ENCODE measurements at places on chromosomes 7 and 10. TPM values are rescaled to one million over a fixed set of nuclear protein-coding genes. Genes with fewer than 3 reads are reported as not detected.

DNA sequence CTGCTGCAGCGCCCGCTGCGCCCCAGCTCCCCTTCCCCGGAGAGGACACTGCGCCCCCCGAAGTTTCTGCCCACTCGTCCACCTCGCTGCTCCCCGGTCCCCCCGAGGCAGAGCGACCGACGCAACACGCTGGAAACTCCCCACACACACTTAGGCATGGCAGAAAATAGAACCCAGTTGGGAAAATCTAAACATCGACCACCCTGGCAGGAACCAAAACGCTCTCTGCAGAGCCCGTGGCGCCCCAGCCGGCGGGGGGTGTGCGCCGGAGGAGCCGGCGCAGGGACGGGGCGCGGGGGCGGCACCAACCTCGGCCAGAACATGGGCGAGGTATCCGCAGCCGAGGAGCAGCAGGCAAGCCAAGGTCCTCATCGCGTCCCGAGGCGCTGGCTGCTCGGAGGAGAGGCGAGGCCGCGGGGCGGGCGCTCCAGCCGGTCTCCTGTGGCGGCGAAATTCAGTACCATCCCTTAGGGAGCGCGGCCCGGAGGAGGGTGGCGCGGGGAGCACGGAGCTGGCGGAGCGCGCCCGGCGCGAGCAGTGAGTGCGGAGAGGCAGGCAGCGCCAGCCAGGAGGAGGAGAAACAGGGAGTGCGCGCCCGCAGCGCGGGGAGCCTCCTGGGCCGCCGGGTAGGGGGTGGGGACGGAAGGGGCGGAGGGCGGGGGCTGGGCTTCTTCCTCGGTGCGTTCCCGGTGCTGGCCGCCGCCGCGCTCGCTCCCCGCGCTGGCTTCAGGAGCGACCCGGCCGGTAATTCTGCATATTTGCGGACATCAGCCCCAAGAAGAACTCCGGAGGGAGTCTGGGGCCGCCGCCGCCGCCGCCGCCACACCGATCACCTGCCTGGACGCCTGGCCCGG, 789 bp downstream of the PDGFA start:
- peaks cover 35% of the 10 kb centered on the region for H3K4me1 ChIP-seq
- no peaks in the 10 kb centered on the region for H3K27me3 ChIP-seq
- no peaks in the 10 kb centered on the region for H3K36me3 ChIP-seq
- peak overlapping the region; percentile 84 for H3K4me3 ChIP-seq
- peak overlapping the region; percentile 77 for H3K27ac ChIP-seq

The PRKAR2B gene
- 0.87 TPM for total RNA-seq

DNA sequence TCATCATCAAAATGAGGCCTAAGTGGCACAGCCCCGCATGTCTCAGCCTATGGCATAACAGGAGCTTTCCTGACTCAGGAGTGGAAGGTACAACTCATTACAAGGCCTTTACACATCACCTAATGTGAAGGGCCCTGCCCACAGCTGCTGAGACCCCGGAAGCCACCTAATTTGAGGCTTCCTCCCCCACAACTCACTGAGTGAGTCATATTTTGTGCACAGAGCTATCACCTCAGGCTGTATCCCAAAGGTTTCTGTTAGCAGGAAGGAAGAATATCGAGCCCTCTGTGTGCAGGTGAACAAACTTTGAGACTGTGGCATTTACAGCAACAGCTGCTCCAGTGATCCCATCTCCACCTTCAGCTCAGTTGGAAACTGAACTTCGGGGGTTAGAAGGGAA, 20.6 kb downstream of the HTR5A start:
- H3K4me3 ChIP-seq, result no peak overlapping the region
- peaks cover 2% of the 10 kb centered on the region for H3K27me3 ChIP-seq
- no peak for DNase-seq
- no peak overlapping the region for H3K27ac ChIP-seq

- H3K36me3 ChIP-seq, result peaks cover 1% of the 10 kb centered on the region
- no peaks in the 10 kb centered on the region for H3K27me3 ChIP-seq
- H3K4me3 ChIP-seq, result no peak overlapping the region
- DNase-seq, result no peak
- H3K27ac ChIP-seq, result no peak overlapping the region
Measured at GRCh38 chr7:90701771-90702170, 105.7 kb downstream of the CDK14 start.

The AEBP1 gene
- 242 TPM for total RNA-seq

GRCh38 chr10:61475449-61475873, 22.3 kb upstream of the TMEM26 start:
- no peaks in the 10 kb centered on the region for H3K27me3 ChIP-seq
- H3K4me3 ChIP-seq, result peak overlapping the region; percentile 14
- H3K27ac ChIP-seq, result peak overlapping the region; percentile 32
- H3K4me1 ChIP-seq, result peaks cover 26% of the 10 kb centered on the region

DNA sequence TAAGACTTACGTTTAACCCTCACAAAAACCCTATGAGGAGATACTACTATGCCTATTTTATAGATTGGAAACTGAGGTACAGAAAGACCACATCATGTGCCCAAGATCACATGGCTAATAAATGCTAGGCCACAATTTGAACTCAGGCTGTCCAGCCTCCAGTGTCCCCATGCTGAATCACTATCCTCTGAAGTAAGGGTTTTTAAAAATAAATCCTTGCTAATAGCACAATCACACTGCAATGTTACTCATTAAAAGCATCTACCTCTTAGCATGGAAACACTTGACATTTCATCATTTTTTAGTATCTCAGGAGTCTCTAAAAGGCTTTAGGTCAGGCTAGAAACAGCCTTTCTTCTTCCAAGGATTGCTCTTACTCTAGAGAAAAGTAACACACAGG, 50.0 kb upstream of the PPP1R3C start:
- H3K4me1 ChIP-seq, result peaks cover 17% of the 10 kb centered on the region
- H3K4me3 ChIP-seq, result no peak overlapping the region
- H3K27me3 ChIP-seq, result no peaks in the 10 kb centered on the region
- no peak for DNase-seq
- peak overlapping the region; percentile 60 for H3K27ac ChIP-seq

The RADIL gene
- total RNA-seq, result 1.2 TPM

GRCh38 chr7:5443678-5444077, 20.0 kb upstream of the TNRC18 start:
- peaks cover 3% of the 10 kb centered on the region for H3K36me3 ChIP-seq
- no peak overlapping the region for H3K4me3 ChIP-seq
- no peak for DNase-seq
- H3K27ac ChIP-seq, result no peak overlapping the region
- H3K27me3 ChIP-seq, result no peaks in the 10 kb centered on the region
- H3K4me1 ChIP-seq, result peaks cover 6% of the 10 kb centered on the region

- no peaks in the 10 kb centered on the region for H3K27me3 ChIP-seq
- no peak for DNase-seq
- no peak overlapping the region for H3K4me3 ChIP-seq
- H3K4me1 ChIP-seq, result no peaks in the 10 kb centered on the region
Measured at GRCh38 chr7:44390701-44391100, 65.3 kb upstream of the CAMK2B start.

DNA sequence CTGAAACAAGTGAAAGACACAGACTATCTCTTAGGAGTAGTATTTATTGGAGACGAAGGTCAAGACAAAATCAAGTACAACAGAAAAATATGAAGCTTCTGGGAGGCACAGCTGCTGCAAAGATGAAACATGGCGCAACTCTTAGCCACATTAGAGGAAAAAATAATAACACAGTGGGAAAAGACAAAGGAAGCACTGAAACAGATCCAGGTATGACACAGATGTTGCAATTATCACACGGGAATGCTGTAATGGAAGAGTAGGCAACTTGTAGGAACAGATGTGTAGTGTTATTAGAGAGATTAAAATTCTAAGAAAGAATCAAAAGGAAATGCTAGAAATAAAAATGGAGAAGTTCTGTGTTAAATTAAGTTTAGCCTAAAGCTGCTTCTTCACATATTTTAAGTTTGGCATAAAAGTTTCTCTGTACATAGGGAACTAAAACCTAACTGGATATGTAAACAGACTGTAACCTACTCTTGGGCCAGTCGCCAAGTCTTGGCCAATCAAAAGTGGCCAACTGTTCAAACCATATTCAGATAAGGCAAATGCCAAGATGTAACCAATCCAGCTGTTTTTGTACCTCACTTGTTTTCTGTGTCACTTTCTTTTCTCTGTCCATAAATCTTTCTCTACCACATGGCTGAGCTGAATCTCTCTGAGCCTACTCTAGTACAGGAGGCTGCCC, 1132.0 kb upstream of the LRRTM3 start:
- H3K27ac ChIP-seq, result no peak overlapping the region
- no peak for DNase-seq
- H3K36me3 ChIP-seq, result no peaks in the 10 kb centered on the region
- no peak overlapping the region for H3K4me3 ChIP-seq
- H3K4me1 ChIP-seq, result peaks cover 4% of the 10 kb centered on the region

- peaks cover 3% of the 10 kb centered on the region for H3K4me1 ChIP-seq
- DNase-seq, result no peak
- peaks cover 2% of the 10 kb centered on the region for H3K36me3 ChIP-seq
- H3K27me3 ChIP-seq, result no peaks in the 10 kb centered on the region
- H3K4me3 ChIP-seq, result no peak overlapping the region
Measured at GRCh38 chr7:131057794-131058070, 269.9 kb upstream of the MKLN1 start.

DNA sequence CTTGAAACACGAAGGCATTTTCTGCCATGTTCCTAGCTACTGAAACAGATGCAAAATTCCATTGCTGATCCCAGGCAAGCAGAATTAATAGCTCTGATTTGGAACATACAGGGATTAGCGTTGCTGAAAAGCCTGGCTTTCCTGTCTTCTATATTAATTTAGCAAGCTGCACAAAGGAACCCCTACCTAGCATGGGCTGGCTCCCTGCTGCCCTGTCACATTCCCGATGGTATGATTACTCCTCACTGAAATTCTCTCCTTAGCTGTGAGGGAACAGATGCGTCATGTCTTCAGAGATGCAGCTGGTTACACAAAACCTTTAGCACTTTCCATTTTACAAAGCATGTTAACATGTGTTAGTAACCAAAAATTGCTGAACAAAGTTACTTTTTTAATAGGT, 878.9 kb downstream of the TYW1 start:
- H3K4me1 ChIP-seq, result no peaks in the 10 kb centered on the region

DNA sequence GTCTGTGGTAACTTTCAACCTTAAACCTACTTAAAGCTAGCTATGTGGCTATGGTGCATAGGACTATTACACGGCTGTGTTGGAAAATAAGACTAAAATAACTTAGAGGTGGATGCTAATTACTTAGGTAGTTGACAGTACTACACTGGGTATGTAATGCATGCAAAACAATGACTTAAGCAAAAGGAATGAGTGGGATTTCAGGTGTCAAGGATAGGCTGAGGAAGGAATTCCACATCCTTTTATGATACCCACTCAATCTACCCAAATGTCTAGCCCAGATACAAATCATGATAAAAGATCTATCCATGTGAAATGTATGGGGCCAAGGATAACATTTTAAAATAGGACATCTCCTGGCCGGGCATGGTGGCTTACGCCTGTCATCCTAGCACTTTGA, 13.9 kb downstream of the CDNF start:
- peaks cover 10% of the 10 kb centered on the region for H3K4me1 ChIP-seq
- H3K36me3 ChIP-seq, result no peaks in the 10 kb centered on the region
- H3K4me3 ChIP-seq, result no peak overlapping the region
- DNase-seq, result no peak
- H3K27me3 ChIP-seq, result peaks cover 9% of the 10 kb centered on the region
- H3K27ac ChIP-seq, result no peak overlapping the region

DNA sequence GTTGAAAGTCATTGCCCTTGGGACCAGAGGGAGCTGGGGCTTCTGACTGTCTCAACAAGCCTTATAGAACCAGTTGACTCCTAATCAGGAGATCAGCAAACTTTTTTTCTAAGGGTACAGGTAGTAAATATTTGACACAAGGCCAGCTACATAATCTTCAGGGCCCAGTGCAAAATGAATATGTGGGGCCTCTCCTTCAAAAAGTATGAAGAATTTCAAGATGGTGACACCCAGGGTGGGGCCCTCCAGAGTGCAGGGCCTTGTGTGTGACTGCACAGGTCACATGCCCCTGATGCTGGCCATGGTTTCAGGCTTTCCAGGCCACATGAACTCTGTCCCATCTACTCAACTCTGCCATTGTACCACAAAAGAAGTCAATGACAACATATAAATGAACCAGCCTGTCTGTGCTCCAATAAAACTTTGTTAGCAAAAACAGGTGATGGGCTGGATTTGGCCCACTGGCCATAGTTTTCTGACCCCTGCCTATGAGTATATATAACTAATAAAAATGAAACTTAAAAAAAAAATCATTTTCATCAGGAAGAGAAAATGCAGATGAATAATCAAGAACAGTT, 6.1 kb downstream of the MMRN2 start:
- H3K27ac ChIP-seq, result no peak overlapping the region
- H3K4me1 ChIP-seq, result peaks cover 26% of the 10 kb centered on the region
- H3K27me3 ChIP-seq, result peaks cover 7% of the 10 kb centered on the region
- no peak overlapping the region for H3K4me3 ChIP-seq

- peaks cover 89% of the 10 kb centered on the region for H3K4me1 ChIP-seq
- H3K27me3 ChIP-seq, result no peaks in the 10 kb centered on the region
- no peak for DNase-seq
- no peaks in the 10 kb centered on the region for H3K36me3 ChIP-seq
- peak overlapping the region; percentile 20 for H3K27ac ChIP-seq
Measured at GRCh38 chr10:77286531-77287508, 350.8 kb downstream of the KCNMA1 start.

GRCh38 chr7:33517191-33517590, 387.8 kb downstream of the BBS9 start:
- no peak overlapping the region for H3K27ac ChIP-seq
- H3K36me3 ChIP-seq, result no peaks in the 10 kb centered on the region
- no peak for DNase-seq
- H3K4me1 ChIP-seq, result peaks cover 22% of the 10 kb centered on the region
- no peaks in the 10 kb centered on the region for H3K27me3 ChIP-seq

The GPC2 gene
- 6.2 TPM for total RNA-seq

The PRKG1 gene
- total RNA-seq, result 27.1 TPM

The HTR5A gene
- not detected for total RNA-seq

The ZNF727 gene
- total RNA-seq, result not detected

The EN2 gene
- 0.15 TPM for total RNA-seq

The SAP25 gene
- total RNA-seq, result not detected

- H3K4me1 ChIP-seq, result no peaks in the 10 kb centered on the region
- H3K27ac ChIP-seq, result no peak overlapping the region
- no peak for DNase-seq
- H3K36me3 ChIP-seq, result peaks cover 1% of the 10 kb centered on the region
Measured at GRCh38 chr7:100563809-100564400, 9.8 kb downstream of the SAP25 start.

GRCh38 chr10:116017405-116017804, 255.6 kb downstream of the GFRA1 start:
- H3K27ac ChIP-seq, result no peak overlapping the region
- H3K4me1 ChIP-seq, result peaks cover 9% of the 10 kb centered on the region
- no peak overlapping the region for H3K4me3 ChIP-seq
- no peak for DNase-seq

The FAM131B gene
- 4.0 TPM for total RNA-seq

- H3K4me1 ChIP-seq, result peaks cover 39% of the 10 kb centered on the region
- no peaks in the 10 kb centered on the region for H3K36me3 ChIP-seq
- no peaks in the 10 kb centered on the region for H3K27me3 ChIP-seq
- peak overlapping the region; percentile 17 for H3K27ac ChIP-seq
- DNase-seq, result no peak
- no peak overlapping the region for H3K4me3 ChIP-seq
Measured at GRCh38 chr7:22229148-22229547, 127.8 kb downstream of the RAPGEF5 start.

- H3K27me3 ChIP-seq, result no peaks in the 10 kb centered on the region
- H3K27ac ChIP-seq, result peak overlapping the region; percentile 29
- DNase-seq, result no peak
- H3K4me1 ChIP-seq, result peaks cover 17% of the 10 kb centered on the region
Measured at GRCh38 chr7:75628055-75628454, 110.7 kb downstream of the HIP1 start.

The NPY4R2 gene
- 0.53 TPM for total RNA-seq

- H3K4me3 ChIP-seq, result no peak overlapping the region
- H3K27ac ChIP-seq, result no peak overlapping the region
- no peaks in the 10 kb centered on the region for H3K4me1 ChIP-seq
- H3K36me3 ChIP-seq, result no peaks in the 10 kb centered on the region
- peaks cover 1% of the 10 kb centered on the region for H3K27me3 ChIP-seq
- DNase-seq, result no peak
Measured at GRCh38 chr7:48428091-48428684, 256.9 kb downstream of the ABCA13 start.

Data from chondrocyte (in vitro differentiated cells).